ENCODE measurements at places on chromosomes 3 and 15.
A peak's percentile ranks its signal among the peaks of the same experiment; 100 is the strongest.

DNA sequence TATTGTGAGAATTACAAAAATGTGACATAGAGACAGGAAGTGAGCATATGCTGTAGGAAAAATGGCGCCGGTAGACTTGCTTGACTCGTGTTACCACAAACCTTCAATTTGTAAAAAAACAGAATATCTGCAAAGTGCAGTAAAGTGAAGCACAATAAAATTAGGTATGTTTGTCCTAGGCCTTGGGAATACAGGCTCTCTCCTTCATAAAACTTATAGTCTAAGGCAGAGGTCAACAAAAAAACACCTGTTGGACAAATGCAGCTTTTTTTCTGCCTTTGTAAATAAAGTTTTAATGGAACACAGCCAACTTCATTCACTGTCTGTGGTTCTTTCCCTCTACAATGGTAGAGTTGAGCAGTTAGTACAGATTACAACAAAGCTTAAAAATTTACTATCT lies 216.8 kb upstream of the SATB1 start:
- no peak for DNase-seq

DNA sequence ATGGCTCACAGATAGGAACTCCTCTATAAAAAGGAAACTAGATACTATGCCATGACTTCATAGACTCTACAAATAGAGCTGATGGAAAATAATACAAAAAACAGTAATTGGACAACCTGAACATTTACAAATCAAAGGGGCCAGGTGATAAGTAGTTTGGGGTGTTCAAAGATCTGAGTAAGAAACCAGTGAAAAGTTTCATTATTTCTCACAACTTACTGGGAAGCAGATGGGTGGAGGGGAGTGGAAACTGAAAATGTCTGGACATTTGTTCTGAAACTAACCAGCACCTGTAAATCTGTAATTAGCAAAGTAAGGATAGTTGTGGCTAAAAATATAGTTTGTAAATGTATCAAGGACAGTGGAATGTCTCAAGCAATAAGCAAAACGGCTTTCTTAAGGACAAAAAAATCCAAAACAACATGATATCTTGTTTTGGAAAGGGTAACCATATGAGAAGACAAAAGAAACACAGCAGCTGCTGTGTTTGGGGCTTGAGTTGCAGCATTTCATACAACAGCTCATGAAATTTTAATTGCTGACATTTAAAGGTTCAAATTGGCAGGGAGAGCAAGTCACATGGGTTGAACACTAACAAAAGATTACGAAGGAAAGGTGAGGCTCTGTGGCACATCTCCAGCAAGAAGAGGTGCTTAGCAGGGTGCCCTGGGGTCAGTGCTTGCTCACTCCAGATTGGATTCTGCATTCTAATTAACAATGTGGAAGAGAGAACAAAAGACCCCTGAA lies 26.8 kb upstream of the THBS1 start:
- DNase-seq: no peak

- no peak for DNase-seq
Observed at GRCh38 chr15:60660290-60661051, 181.5 kb upstream of the ICE2 start.

DNA sequence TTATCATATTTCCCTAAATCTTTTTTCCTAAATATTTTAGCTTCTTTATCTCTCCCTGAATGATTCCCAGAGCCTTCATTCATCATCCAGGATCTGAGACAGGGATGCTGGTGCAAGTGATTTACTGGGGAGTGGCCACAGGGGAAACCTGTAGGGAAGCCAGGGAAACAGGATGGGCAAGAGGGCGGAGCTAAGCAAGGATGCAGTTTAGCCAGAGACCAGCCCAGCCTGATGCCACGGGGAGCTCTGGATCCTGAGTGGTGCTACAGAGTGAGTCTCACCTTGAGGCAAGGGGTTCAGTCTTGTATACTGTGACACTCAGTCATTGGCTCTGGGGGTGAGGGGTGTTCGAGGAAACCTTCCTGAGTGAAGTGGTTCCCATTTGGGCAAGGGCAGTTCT lies 39.7 kb upstream of the LRRFIP2 start:
- DNase-seq: peak; percentile 68

- DNase-seq: no peak
Observed at GRCh38 chr15:60480888-60481287, 1.9 kb upstream of the ICE2 start.

GRCh38 chr3:37693511-37694283 lies 168.0 kb upstream of the CTDSPL start:
- peak; percentile 34 for DNase-seq

Data from H7 (cell line).